Fibroblast of skin of back (primary cell): ENCODE measurements at places on chromosomes 11 and 22.

- DNase-seq: peak; percentile 5
Measured at GRCh38 chr22:33073989-33074418, 15.8 kb upstream of the SYN3 start.

DNA sequence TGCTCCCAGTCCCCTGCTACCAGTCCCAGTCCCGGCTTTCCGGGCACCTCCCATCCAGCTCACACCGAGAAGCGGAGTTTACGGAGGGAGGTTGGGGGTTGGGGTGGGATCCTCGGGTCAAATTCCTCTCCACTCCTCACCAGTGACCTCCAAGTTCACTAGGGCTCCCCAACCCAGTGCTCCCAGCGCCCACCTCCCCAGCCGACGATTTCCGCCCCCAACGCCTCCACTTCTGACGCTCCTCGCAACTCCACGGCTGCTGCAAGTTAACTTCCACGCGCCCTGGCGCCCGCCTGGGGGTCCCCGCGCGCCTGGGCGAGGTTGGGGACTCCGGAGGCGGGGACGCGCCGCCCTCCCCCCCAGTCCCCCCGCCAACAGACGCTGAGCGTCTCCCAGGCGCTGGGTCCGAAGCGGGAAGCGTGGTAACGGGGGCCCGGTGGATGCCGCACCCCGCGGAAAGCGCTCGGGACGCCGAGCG, 526 bp downstream of the TPST2 start:
- DNase-seq: peak; percentile 53

GRCh38 chr22:23245045-23245798, 64.9 kb downstream of the BCR start:
- no peak for DNase-seq

DNA sequence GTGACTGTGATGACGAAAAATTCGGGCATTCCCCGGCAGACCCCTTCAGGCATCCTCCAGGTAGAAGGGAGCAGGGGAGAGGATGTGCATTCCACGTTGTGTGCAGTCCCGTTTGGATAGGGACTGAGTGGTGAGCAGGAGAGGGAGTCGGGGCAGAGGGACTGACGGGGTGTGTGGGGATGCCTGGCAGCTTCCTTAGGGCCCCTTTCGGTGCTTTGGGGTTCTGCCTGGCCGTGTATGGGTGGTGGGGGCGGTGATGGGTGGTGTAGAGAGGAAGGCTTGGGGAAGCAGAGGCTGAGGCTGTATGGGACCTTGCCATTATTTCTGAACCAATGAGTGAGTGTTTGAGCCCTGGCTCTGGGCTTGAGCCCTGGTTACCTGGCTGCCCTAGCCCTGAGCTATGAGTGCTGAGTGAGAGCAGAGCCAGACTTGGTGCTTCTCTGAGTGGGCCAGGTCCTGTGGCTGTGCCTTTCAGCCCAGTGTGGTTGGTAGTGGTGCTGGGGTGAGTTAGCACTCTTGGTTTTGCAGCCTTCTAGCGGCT, 914 bp downstream of the INPPL1 start:
- DNase-seq: no peak

DNA sequence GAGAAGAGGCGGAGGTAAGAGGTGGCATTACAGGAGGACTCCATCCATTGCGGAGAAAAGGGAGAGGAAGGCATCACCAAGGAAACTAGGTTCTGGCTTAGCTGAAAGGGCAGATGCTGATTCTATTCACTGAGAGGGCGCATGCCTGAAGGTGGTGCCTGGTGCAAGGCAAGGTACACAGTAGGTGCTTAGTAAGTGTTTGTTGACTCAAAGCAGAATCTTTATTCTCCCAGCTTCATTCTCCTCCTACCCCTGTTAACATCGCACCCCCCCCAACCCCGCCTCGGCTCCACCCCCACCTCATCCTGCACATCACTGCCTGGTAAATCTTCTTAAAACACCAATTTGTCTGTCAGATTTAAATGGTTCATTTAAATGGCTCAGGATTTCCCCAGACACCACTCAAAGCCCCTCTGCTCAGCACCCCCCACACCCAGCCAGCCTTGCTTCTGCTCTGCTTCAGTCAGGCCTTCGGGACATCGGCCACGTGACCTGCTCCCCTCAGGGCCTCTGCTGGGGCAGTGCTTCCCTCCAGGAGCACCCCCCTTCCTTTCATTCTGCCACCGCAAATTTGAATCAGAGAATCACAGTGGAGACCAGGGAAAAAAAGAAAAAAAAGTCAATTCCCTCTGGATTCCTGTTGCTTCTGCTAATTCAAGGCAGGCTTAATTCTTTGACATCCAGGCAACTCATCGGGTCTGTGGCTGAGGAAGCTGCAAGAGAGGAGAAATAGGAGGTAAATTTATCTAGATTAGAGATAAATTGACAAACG, 17.8 kb upstream of the RCN1 start:
- peak; percentile 41 for DNase-seq

DNA sequence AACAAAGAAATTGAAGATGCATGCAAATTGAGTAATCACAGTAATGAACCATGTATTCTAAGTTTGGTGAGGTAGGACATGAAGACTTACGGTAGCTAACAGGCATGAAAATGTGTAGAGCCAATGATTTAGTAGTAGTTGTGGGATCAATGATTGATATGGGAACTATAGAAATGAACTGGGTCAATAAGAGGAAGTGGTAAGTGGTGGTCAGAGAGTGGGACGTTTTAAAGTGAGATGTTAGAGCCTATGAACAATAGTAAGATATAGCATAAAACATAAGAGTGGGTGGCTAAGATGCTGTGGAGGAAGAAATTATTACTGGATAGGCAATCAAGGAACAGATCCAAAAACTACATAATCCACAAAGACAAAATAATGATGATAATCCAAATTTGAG, 45.0 kb downstream of the DLG2 start:
- DNase-seq: no peak

DNA sequence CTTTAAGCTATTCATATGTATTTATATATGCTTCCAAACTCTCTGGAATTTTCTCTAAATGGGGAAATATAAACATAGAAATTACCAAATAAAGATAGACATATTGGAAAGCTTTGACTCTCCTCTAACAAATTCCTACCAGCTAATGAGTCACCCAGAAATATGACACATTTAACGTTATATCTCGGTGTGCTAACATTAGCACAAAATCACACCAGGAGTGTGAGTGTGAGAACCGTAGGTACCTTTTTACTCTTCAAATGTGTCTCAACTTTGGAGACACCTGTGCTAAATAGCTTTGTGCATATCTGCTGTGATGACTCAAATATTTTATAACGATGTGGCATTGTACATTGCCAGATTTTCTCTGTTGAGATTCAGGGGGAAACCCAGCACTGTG, 714.4 kb downstream of the METTL15 start:
- DNase-seq: peak; percentile 59

DNA sequence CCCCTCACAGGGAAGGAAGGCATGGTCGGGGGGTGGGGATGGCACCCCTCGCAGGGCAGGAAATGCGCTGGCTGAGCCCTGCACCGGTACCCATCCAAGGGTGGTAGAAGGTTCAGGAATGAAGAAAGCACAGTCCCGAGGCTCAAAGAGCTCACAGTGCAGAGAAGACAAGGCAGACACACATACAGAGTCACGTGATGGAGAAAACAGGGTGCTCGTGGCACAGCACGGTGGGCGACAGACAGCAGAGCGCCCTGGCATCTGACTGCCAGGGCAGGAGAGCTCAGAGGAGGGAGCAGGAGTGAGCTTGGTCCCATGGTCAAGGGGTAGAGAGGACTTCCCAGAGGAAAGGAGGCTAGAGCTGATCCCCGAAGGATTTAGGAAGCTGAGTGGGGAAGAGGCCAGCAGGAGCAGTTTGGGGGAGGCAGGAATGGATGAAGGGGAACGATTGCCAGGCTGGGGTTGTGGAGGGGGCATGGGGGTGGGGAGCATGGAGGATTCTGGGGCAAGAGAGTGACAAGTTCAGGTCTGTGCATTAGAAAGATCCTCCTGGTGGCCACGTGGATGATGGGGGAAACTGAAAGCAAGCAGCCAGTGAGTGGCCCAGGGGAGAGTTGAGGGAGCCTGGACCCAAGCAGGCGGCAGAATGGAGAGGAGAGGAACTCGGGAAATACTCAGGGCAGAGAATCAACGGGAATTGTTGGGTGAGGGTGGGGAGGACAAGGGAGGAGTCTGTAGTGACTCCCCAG, 43.9 kb downstream of the PDE2A start:
- DNase-seq: no peak

DNA sequence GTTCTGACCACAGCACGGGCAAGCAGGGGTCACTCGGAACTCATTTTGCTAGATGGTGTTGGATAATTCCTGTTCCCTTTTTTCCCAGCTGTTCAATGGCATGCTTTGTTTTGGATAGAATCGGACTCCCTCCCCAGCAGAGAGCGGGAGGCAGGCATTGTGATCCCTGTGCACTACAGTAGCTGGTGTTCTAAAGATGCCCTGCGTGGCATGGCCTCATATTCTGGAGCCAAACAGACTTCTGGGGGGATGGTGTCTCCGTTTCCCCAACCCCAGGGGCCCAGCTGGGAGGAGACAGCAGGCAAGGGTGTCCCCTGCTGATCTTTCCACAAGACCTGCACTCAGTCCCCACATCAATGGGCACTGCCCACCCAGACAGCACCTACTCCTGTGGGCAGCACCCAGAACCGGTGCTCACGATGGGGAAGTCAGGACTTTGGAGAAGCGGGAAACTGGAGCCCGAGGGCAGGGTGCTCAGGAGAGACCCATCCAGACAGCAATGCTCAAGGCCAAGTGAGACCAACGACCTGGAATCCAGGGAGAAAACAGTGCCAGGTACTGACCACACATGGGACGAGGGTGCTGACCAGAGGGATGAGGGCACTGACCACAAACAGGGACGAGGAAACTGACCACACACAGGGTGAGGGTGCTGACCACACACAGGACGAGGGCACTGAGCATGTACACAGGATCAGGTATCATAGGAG, 934.9 kb downstream of the BRD1 start:
- DNase-seq: no peak

- DNase-seq: no peak
Measured at GRCh38 chr11:77074626-77075221, 8.0 kb downstream of the CAPN5 start.

DNA sequence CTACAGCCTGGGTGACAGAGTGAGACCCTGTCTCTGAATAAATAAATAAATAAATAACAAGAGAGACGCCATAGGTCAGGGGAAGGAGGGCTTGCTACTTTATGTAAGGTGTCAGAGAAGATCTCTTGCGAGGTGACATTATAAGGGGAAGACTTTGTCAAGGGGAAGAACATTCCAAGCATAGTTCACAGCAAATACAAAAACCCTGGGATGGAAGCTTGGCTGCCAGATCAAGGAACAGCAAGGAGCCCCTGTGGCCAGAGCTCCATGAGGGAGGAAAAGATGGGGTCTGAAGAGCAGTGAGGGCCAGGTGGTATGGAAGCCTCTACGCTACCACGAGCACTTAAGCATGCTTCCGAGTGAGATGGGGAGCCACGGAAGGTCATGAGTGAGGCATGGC, 62.3 kb downstream of the AHNAK start:
- no peak for DNase-seq

DNA sequence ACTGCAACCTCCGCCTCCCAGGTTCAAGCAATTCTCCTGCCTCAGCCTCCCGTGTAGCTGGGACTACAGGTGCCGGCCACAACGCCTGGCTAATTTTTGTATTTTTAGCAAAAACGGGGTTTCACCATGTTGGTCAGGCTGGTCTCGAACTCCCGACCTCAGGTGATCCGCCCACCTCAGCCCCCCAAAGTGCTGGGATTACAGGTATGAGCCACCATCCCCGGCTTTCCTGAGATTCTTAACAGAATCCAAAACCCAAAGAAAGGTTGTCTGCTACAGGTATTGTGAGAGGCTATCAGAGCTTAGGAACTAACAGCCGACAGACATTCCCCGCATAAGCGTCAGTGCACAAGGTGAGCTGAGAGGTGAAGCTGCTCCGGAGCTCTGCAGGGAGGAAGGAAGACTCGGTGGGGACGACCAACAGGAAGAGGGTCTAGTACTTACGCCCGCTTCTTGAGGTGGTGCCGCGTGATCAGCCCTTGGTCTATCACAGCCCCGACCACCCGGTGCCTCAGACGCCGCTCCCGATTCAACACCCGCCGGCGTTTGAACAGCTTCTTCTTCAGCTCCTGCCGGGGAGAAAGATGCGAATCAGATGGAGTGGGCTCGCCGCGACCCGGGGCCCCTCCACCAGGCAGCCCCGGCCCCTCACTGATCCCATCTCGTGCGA, 470 bp downstream of the C11orf98 start:
- DNase-seq: no peak

DNA sequence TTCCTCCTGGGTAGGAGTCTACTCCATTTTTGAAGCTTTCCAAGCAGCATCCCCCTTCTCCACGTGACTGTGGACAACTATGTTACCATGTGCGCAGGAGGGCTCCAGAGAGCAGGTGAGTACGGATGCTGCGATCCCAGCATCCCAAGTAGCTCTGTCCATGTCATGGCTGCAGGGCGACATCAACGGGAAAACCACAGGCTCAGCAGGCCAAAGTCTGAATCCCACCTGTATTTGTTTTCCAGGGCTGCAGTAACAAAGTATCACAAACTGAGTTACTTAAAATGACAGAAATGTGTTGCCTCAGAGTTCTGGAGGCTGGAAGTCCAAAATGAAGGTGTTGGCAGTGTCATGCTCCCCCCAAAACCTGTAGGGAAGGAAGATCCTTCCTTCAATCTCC, 40.3 kb downstream of the MCHR1 start:
- no peak for DNase-seq

GRCh38 chr11:58905721-58906547, 33.4 kb upstream of the GLYATL1 start:
- peak; percentile 96 for DNase-seq

- DNase-seq: no peak
Measured at GRCh38 chr22:50157709-50158375, 12.7 kb upstream of the PANX2 start.

- no peak for DNase-seq
Measured at GRCh38 chr22:36756746-36757655, 18.9 kb downstream of the IFT27 start.

DNA sequence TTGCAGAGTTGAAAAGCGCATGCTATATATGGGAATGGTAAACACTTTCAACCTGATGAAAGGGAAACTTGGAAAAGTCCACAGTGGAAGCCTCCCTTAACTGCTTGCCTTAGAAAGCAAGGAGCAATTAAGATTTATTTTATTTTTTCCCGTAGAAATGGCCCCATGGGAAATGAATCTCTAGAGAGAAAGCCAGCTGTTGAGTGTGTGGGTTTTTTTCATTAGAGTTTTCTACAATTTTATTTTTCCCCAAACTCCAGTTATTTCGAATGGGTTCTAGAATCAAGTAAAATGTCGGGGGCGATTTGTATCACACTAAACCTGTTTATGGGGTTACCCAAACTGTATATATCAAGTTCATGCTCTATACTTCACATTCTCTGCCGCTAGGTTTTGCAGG, at the start of gene OR5M3:
Gene OR5M3, minus strand, starts transcription at position 101 of the 400 bp plus-strand sequence. CDS start 2,855 bp downstream, outside the sequence.
- no peak for DNase-seq

GRCh38 chr22:46968848-46969247, 206.4 kb downstream of the TBC1D22A start:
- DNase-seq: no peak
